ENCODE measurements at places on chromosomes 1 and 21. TPM values are rescaled to one million over a fixed set of nuclear protein-coding genes. Genes with fewer than 3 reads are reported as not detected.
A peak's percentile ranks its signal among the peaks of the same experiment; 100 is the strongest.

- H3K27ac ChIP-seq: no peak overlapping the region
- H3K27me3 ChIP-seq: no peaks in the 10 kb centered on the region
- DNase-seq: no peak
Measured at GRCh38 chr1:186839041-186839400, 10.3 kb downstream of the PLA2G4A start.

- no peak overlapping the region for H3K4me3 ChIP-seq
- peaks cover 3% of the 10 kb centered on the region for H3K27me3 ChIP-seq
- H3K36me3 ChIP-seq: no peaks in the 10 kb centered on the region
- H3K27ac ChIP-seq: no peak overlapping the region
Measured at GRCh38 chr21:43191971-43192370, 23.2 kb downstream of the CRYAA start.

GRCh38 chr1:206705191-206705590 is 20.5 kb downstream of the MAPKAPK2 start:
- H3K4me3 ChIP-seq: no peak overlapping the region
- H3K4me1 ChIP-seq: peaks cover 93% of the 10 kb centered on the region
- DNase-seq: no peak
- no peaks in the 10 kb centered on the region for H3K27me3 ChIP-seq

The CYYR1 gene
- total RNA-seq: not detected

The CADM3 gene
- not detected for total RNA-seq

DNA sequence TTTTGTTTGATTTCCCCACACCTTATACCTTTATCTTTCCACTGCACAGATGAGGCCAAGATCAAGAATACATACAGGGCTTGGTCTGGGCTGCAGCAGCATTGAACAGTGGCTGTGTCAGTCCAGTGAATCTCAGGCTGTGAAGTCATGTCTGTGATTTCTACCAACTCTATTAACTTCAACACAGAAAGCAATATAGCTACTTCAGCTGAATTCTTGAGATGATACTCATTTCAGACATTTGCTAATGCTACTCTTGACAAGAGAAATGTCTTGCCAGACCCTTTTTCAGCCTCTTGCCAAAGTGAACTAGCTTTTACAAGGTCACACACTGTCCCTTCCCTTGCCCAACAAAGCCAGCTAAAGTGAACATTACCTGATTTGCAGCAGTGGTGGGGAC is 25.1 kb upstream of the HSD3B1 start:
- H3K27me3 ChIP-seq: no peaks in the 10 kb centered on the region
- no peaks in the 10 kb centered on the region for H3K4me1 ChIP-seq
- no peaks in the 10 kb centered on the region for H3K36me3 ChIP-seq
- no peak overlapping the region for H3K4me3 ChIP-seq
- no peak overlapping the region for H3K27ac ChIP-seq

- no peak overlapping the region for H3K27ac ChIP-seq
- H3K4me1 ChIP-seq: no peaks in the 10 kb centered on the region
- no peaks in the 10 kb centered on the region for H3K36me3 ChIP-seq
- H3K4me3 ChIP-seq: no peak overlapping the region
Measured at GRCh38 chr1:157399984-157400382, 152.3 kb downstream of the FCRL5 start.

GRCh38 chr1:9410737-9411297 is 118.1 kb downstream of the SPSB1 start:
- peak; percentile 27 for DNase-seq
- H3K27me3 ChIP-seq: no peaks in the 10 kb centered on the region
- H3K36me3 ChIP-seq: no peaks in the 10 kb centered on the region
- H3K4me3 ChIP-seq: peak overlapping the region; percentile 13
- H3K4me1 ChIP-seq: peaks cover 29% of the 10 kb centered on the region

Data from activated CD4-positive, alpha-beta memory T cell treated with anti-CD3 and anti-CD28 coated beads for 36 hours (primary cell).